Progenitor cell of endocrine pancreas (in vitro differentiated cells): ENCODE measurements at places on chromosomes 6 and 20. TPM values are rescaled to one million over a fixed set of nuclear protein-coding genes. Genes with fewer than 3 reads are reported as not detected.
A peak's percentile ranks its signal among the peaks of the same experiment; 100 is the strongest.

DNA sequence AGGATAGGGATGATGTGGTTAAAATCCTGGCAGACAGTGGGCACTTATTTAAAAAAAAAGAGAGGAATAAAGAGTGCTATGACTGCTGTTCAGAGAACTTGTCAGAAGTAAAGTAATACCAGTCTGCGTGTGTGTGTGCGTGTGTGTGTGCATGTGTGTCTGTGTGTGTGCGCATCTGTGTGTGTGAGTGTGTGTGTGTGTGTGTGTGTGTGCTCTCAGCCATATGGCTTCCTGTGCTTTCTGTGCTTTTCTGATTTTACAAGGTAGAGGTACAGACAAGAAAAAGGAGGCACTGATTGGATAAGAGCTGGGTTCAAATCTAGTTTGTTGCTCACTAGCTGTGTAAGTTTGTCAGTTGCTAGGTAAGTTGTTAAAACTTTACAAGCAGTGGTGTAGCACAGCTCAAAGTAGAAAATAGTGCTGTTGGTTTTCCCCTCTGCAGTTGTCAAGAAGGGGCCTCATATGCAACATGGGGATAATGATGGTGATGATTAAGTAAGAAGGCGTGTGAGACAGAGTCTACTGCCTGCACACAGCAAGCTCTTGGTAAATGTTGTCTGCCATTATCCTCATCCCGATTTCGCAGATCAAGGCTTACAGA is 155.3 kb upstream of the ZNF217 start:
- H3K27me3 ChIP-seq = no peaks in the 10 kb centered on the region
- no peak overlapping the region for H3K4me3 ChIP-seq
- no peaks in the 10 kb centered on the region for H3K36me3 ChIP-seq
- H3K4me1 ChIP-seq = peaks cover 16% of the 10 kb centered on the region
- H3K27ac ChIP-seq = no peak overlapping the region
- no peak for DNase-seq

Gene ASIP
- total RNA-seq = not detected in 2 replicates

GRCh38 chr6:4371207-4371921 is 236.0 kb upstream of the ECI2 start:
- DNase-seq = no peak
- H3K27ac ChIP-seq = no peak overlapping the region
- no peaks in the 10 kb centered on the region for H3K36me3 ChIP-seq
- H3K4me3 ChIP-seq = no peak overlapping the region
- peaks cover 21% of the 10 kb centered on the region for H3K27me3 ChIP-seq

DNA sequence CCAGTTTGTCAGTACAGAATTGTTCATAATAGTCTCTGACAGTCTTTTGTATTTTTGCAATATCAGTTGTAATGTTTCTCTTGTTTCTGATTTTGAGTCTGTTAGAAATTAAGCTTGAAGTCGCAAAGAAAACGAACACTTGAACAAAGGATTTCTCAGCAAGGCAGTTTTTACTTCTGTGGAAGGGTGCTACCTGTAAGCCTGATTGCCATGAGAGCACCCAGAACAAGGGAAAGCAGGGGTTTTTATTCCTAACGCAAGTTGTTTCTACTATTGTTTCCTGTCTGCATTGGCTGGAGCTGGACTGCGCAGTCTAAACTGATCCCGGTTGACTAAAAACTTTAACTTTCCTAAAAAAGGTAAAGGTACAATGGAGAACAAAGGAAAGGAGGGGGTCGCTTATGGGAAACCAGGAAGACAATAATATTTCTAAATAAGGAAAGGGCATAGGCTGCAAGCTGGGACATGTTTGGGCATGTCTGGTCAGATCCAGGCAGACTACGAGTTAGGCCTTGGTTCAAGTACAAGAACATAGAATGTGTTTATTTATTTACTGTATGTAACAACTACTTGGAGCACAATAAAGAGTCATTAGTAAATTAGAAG is 28.5 kb downstream of the HLA-B start:
- peaks cover 5% of the 10 kb centered on the region for H3K27me3 ChIP-seq
- H3K4me3 ChIP-seq = no peak overlapping the region
- DNase-seq = no peak
- no peaks in the 10 kb centered on the region for H3K4me1 ChIP-seq
- no peak overlapping the region for H3K27ac ChIP-seq

DNA sequence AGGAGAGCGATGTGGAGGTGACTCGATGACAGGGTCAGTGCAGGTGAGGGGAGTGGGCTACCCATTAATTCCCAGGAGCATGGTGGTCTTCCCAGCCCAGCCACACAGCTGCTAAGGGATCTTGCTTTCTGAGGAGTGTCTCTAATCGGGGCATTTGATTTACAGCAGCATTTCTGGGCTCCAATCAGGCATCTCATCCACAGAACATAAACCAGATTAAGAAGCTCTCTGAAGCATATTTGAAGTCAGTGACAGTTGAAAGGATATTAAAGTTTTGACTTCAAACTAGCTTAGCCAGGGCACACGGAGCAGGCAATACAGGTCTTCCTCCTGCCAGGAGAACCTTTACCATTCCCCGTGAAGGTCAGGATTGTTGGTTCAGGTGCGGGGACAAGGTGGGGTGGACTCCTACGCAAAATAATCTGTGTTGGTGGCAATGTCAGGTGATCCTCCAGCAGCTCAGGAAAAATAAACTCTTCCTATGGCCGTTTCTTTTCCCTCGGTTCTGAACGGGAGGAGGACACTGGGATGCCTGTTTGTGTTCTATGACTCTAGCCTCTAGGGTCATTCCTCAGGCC is 39.9 kb upstream of the ZNF831 start:
- no peaks in the 10 kb centered on the region for H3K36me3 ChIP-seq
- H3K27ac ChIP-seq = no peak overlapping the region
- H3K4me1 ChIP-seq = peaks cover 30% of the 10 kb centered on the region
- H3K4me3 ChIP-seq = no peak overlapping the region

- no peaks in the 10 kb centered on the region for H3K27me3 ChIP-seq
- no peak overlapping the region for H3K27ac ChIP-seq
- H3K4me1 ChIP-seq = peaks cover 4% of the 10 kb centered on the region
- H3K36me3 ChIP-seq = peaks cover 21% of the 10 kb centered on the region
- DNase-seq = no peak
- no peak overlapping the region for H3K4me3 ChIP-seq
Measured at GRCh38 chr20:58685988-58686387, 6.6 kb upstream of the NPEPL1 start.

GRCh38 chr20:1155342-1155741 is 29.4 kb downstream of the TMEM74B start:
- peaks cover 28% of the 10 kb centered on the region for H3K36me3 ChIP-seq
- H3K27me3 ChIP-seq = no peaks in the 10 kb centered on the region
- H3K27ac ChIP-seq = no peak overlapping the region
- peaks cover 5% of the 10 kb centered on the region for H3K4me1 ChIP-seq
- no peak overlapping the region for H3K4me3 ChIP-seq

DNA sequence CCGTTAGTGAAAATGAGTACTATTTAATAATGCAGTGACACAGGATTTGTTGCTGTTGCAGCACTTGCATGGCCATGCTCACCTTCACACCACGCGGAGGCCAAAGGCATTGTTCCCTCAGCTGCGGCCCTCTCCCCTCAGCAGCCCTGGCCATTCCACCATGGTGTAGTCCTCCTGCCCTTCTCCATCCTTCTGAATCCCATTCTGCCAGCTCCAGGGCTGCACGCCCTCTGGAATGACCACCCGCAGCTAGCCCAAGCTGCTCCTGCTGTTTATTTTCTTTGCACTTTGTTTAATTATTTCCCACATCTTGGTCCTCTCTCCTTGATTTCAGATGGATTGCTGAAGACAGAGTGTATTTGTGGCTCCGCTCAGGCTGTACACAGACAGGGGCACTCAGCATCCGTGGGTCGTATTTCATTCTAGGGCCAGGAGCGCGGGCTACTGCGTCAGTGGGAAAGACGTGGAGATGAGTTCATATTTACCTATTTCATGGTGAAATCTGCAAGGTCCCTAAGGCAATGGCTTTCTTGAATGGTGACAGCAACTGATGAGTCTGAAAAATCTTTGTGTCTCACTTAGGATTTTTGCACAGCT is 81.4 kb upstream of the DUSP22 start:
- H3K36me3 ChIP-seq = no peaks in the 10 kb centered on the region
- no peak for DNase-seq
- H3K4me1 ChIP-seq = peaks cover 3% of the 10 kb centered on the region
- no peak overlapping the region for H3K4me3 ChIP-seq

Gene POLR3F
- 13.7 and 14.3 TPM in 2 replicates for total RNA-seq

Gene ARMC2
- total RNA-seq = 16.1 and 16.5 TPM in 2 replicates

DNA sequence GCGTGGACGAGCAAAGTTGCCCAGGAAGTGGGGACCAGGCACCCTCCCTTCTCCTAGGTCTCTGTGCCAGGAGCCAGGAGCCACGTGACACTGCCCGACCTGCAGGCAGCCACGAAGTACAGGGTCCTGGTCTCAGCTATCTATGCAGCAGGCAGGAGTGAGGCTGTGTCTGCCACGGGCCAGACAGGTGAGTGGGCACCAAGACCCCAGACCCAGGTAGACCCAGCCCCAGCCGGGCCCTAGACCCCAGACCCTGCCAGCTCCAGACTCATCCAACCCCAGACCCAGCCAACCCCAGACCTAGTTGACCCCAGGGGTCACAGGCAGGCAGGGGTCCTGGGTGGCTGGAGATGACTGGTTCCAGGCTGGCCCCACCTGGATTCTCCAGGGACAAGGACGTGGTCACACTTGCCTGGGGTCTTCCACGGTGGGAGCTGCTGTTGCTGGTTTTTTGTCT is 21.1 kb downstream of the COL20A1 start:
- H3K36me3 ChIP-seq = no peaks in the 10 kb centered on the region
- no peak for DNase-seq
- H3K27me3 ChIP-seq = no peaks in the 10 kb centered on the region
- H3K4me3 ChIP-seq = no peak overlapping the region
- H3K4me1 ChIP-seq = no peaks in the 10 kb centered on the region

GRCh38 chr6:74936886-74937285 is 269.0 kb downstream of the COL12A1 start:
- H3K27me3 ChIP-seq = no peaks in the 10 kb centered on the region
- no peak overlapping the region for H3K4me3 ChIP-seq
- no peaks in the 10 kb centered on the region for H3K36me3 ChIP-seq
- no peak for DNase-seq
- no peak overlapping the region for H3K27ac ChIP-seq

DNA sequence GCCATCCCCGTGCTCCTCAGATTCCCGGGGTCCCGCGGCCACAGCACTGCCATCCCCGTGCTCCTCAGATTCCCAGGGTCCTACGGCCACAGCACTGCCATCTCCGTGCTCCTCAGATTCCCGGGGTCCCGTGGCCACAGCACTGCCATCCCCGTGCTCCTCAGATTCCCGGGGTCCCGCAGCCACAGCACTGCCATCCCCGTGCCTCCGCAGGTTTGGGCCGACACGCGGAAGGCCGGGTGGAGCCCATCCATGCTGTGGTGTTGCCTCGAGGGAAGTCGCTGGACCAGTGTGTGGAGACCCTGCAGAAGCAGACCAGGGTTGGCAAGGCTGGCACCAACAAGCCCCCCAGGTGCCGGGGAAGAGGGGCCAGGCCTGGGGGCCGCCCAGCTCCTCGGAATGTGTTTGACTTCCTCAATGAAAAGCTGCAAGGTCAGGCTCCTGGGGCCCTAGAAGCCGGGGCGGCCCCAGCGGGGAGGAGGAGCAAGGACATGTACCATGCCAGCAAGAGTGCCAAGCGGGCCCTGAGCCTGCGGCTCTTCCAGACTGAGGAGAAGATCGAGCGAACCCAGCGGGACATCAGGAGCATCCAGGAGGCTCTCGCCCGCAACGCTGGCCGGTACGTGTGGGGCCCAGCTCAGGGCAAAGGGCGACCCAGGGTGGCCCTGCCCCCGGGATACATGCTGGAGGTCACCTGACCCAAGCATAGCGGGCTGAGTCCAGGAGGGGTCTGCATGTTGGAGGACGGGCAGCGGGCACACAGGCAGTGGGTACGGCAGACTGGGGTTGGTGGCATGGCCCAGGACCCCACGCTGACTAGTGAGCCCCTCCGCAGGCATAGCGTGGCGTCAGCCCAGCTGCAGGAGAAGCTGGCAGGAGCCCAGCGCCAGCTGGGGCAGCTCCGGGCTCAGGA is 1.3 kb upstream of the LIME1 start:
- no peak for DNase-seq
- no peak overlapping the region for H3K27ac ChIP-seq
- no peak overlapping the region for H3K4me3 ChIP-seq
- H3K27me3 ChIP-seq = peaks cover 6% of the 10 kb centered on the region
- H3K36me3 ChIP-seq = peaks cover 17% of the 10 kb centered on the region

- DNase-seq = no peak
- no peak overlapping the region for H3K27ac ChIP-seq
- no peaks in the 10 kb centered on the region for H3K27me3 ChIP-seq
- no peaks in the 10 kb centered on the region for H3K36me3 ChIP-seq
- no peaks in the 10 kb centered on the region for H3K4me1 ChIP-seq
- no peak overlapping the region for H3K4me3 ChIP-seq
Measured at GRCh38 chr6:72776456-72776855, 154.6 kb downstream of the KCNQ5 start.

Gene TMEM30A
- 74.4 and 77.2 TPM in 2 replicates for total RNA-seq

Gene PRSS16
- total RNA-seq = 28.2 and 29.8 TPM in 2 replicates

Gene GINS1
- total RNA-seq = 25.2 and 29.0 TPM in 2 replicates

Gene TP53INP2
- total RNA-seq = 31.5 and 33.0 TPM in 2 replicates

Gene NHLRC1
- 0.60 and 0.65 TPM in 2 replicates for total RNA-seq

GRCh38 chr6:169722362-169723199 is 1.7 kb downstream of the PHF10 start:
- peak overlapping the region; percentile 94 for H3K27ac ChIP-seq
- H3K27me3 ChIP-seq = no peaks in the 10 kb centered on the region
- H3K36me3 ChIP-seq = peaks cover 2% of the 10 kb centered on the region
- peak overlapping the region; percentile 88 for H3K4me3 ChIP-seq
- H3K4me1 ChIP-seq = peaks cover 38% of the 10 kb centered on the region

DNA sequence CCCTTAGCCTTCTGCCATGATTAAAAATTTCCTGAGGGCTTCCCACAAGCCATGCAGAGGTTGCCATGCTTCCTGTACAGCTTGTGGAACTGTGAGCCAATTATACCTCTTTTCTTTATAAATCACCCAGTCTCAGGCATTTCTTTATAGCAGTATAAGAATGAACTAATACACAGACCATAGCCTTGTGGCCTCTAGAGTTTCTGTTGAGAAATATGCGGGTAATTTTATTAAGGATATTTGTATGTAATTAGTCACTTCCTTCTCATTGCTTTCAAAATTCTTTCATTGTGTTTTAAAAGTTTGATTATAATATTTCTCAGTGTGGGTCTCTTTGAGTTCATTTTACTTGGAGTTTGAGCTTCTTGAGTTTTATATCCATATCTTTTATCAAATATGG is 484.9 kb downstream of the COL12A1 start:
- H3K36me3 ChIP-seq = no peaks in the 10 kb centered on the region
- no peak overlapping the region for H3K27ac ChIP-seq
- no peak for DNase-seq
- no peak overlapping the region for H3K4me3 ChIP-seq

- peaks cover 9% of the 10 kb centered on the region for H3K36me3 ChIP-seq
- no peak for DNase-seq
- H3K27ac ChIP-seq = no peak overlapping the region
Measured at GRCh38 chr6:41013466-41014153, 25.4 kb downstream of the UNC5CL start.

Gene CAP2
- total RNA-seq = 15.4 and 15.5 TPM in 2 replicates

GRCh38 chr20:35506179-35506578 is 23.3 kb downstream of the C20orf173 start:
- no peak overlapping the region for H3K4me3 ChIP-seq
- no peaks in the 10 kb centered on the region for H3K4me1 ChIP-seq
- H3K27me3 ChIP-seq = no peaks in the 10 kb centered on the region
- no peak overlapping the region for H3K27ac ChIP-seq
- no peak for DNase-seq

- DNase-seq = no peak
- H3K4me3 ChIP-seq = no peak overlapping the region
- no peaks in the 10 kb centered on the region for H3K27me3 ChIP-seq
- peaks cover 5% of the 10 kb centered on the region for H3K4me1 ChIP-seq
- H3K27ac ChIP-seq = no peak overlapping the region
- peaks cover 2% of the 10 kb centered on the region for H3K36me3 ChIP-seq
Measured at GRCh38 chr20:46630306-46630705, 21.0 kb downstream of the SLC13A3 start.
